ENCODE measurements at places on chromosomes 1 and 21.

DNA sequence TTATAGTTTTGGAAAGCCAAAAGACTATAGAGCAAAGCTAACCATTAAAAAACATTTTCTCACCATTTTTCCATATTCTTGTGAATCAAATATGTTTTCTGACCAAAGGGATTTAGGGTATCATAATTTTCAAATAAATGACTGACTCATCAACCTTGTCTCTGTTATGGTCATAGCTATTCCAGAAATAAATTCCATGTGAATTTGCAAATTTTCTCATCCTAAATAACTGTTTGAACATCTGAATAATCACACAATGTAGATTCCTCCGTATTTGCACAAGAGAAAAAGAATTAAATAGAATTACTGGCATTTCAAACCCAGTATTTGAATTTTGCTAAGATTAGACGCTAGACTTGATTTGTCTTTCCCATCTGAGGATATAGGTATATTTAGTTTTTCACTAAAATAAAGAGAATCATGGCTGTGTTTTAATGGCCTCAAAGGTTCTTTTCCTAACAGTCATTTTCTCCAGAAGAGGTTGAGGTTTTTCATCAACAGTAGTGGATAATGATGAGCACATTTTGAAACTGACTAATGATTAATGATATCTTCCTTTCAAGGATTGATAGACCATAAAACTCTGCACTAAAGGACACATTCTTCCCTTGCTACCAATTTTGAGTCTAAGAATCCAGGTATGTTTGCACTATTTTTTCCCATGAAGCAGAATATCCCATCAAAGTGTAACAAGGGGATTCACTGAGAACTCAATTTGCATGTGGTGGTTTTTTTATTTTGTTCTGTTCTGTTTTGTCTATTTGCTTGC is 9.5 kb upstream of the DUSP23 start:
- no peak for DNase-seq

- no peak for DNase-seq
These were observed 194.2 kb downstream of the SIPA1L2 start for GRCh38 chr1:232435729-232436128.

GRCh38 chr1:42776502-42776901 is 8.3 kb upstream of the TMEM269 start:
- DNase-seq = no peak

DNA sequence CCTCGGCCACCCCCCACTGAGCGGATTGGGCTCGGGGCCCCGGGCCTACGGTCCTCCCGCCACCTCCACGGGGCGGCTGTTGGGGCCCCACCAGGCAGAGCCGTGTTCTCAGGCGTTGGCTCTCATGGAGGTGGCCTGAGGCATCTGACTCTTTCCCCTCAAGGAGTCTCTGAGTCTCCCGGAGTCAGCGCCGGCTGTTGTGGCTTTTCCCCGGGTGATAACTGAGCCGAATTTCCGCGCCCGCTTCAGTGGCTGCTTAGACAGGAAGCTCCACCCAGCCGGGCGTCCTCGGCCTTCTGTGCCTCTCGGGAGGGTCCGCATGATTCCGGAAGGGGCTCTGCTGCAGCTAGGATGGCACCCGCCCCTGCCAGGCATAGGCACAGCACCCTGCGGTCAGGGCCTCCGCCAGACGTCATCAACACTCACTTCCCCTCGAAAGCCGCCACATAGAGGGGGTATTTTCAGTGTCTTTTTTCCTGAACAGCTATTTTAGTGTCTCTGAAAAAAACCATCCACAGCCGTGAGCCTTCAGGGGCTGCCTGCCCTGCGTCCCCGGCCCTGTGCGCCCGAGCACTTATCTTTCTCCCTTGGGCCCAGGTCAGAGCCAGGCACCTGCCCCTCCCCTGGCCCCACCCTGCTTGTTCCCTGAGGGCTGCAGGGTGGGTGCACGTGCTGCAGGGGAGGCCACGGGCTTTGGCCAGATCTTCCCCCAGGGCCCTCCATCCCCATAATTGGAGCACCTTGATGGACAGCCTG is 72.9 kb downstream of the SKI start:
- peak; percentile 85 for DNase-seq

- DNase-seq = no peak
These were observed 5.3 kb downstream of the UHMK1 start for GRCh38 chr1:162502928-162503327.

DNA sequence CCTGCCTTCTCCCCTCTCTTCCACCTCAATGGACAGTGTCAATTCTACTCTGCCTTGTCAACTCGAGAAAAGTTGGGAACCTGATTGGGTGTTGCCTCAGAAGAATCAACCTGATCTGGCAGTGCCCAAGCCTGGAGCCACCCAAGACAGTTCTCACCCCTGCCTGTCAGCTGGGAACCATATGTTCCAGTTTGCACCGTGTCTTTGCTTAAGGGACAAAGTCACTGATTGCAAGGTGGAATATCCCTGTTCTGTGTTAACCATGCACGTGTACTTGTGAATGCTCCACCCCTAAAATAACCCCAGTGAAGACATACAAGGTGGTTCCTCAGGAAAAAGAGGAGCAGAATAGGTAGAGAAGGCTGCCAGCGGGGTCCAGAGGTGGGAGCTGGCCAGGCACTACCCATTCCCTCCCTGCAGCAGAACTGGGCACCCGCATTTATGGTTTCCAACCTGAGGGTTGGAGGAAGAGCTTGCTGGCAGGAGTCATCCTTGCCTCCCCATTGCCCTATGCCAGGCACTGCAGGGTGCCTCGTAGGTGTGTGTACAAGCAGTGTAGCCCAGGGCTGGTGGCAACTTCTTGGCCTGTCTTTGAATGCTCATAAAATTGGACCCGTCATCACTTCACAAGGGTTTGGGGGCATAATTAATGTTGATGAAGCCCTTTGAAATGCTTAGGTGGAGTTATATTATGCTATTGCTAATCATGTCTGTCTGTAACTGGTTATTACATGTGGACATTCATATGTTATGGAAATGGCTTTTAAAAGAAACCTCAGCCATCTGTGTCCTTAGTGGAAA is 11.3 kb downstream of the NIPAL3 start:
- DNase-seq = no peak

DNA sequence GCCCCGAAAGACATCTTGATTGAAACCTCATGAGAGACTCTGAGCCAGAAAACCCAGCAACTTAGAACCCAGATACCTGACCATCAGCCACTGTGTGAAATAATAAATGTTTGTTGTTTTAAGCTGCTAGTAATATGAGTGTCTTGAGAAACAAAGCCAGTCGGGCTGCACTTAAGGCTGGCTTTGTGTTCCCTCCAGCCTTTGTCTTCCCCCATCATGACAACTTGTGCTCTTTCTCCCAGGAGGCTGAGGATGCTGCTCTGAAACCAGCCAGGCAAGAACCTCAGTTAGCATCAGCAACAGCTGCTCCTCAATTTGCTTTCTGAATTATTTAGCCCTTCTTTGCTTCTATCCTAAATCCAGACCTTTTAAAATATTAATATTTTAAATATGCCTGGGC is 78.2 kb downstream of the SLC16A1 start:
- no peak for DNase-seq

Data from body of pancreas (tissue), 4 donors.